Adrenal gland (tissue), 19 donors: ENCODE measurements at places on chromosomes 7 and 10. TPM values are rescaled to one million over a fixed set of nuclear protein-coding genes. Genes with fewer than 3 reads are reported as not detected.

ANKRD30A gene
- not detected for polyA plus RNA-seq

SEMA3D gene
- 1.5 TPM for polyA plus RNA-seq

CALHM3 gene
- not detected for polyA plus RNA-seq

FAM131B gene
- polyA plus RNA-seq, result 0.29 TPM

- H3K36me3 ChIP-seq, result no peaks in the 10 kb centered on the region
- no peaks in the 10 kb centered on the region for H3K4me1 ChIP-seq
- no peaks in the 10 kb centered on the region for H3K27me3 ChIP-seq
- no peak overlapping the region for H3K27ac ChIP-seq
Observed at GRCh38 chr10:59505926-59506325, 143.6 kb upstream of the FAM13C start.

- H3K36me3 ChIP-seq, result no peaks in the 10 kb centered on the region
- H3K27me3 ChIP-seq, result no peaks in the 10 kb centered on the region
- H3K4me1 ChIP-seq, result peaks cover 3% of the 10 kb centered on the region
- no peak overlapping the region for H3K27ac ChIP-seq
Observed at GRCh38 chr7:30757342-30757692, 5.4 kb downstream of the INMT start.
